ENCODE measurements at places on chromosomes 3 and 15. TPM values are rescaled to one million over a fixed set of nuclear protein-coding genes. Genes with fewer than 3 reads are reported as not detected.

GRCh38 chr3:70833239-70833960 lies 521.0 kb upstream of the MDFIC2 start:
- no peaks in the 10 kb centered on the region for H3K4me1 ChIP-seq
- DNase-seq, result no peak
- no peaks in the 10 kb centered on the region for H3K27me3 ChIP-seq
- H3K4me3 ChIP-seq, result no peak overlapping the region

The ACAN gene
- total RNA-seq, result 0.12 TPM

DNA sequence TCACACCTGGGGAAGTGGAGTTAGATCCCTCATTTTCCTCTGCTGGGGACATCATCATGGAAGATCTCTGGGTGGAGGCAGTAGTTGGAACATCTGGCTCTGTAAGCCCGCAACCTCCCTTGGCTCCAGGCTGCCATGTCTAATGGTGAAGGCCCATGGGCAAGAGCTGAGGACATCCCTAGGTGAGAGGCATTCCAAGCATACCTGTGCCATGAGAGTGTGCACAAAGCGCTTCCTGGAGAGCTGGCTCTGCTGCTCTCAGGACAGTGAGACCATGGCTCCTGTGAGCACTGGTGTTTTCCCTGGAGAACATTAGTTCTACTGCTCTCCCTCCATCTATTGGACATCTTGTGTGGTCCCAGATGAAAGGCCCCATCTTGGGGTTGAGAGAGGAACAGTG lies 7.7 kb downstream of the MAPKAPK3 start:
- H3K27me3 ChIP-seq, result no peaks in the 10 kb centered on the region
- no peak overlapping the region for H3K4me3 ChIP-seq
- H3K4me1 ChIP-seq, result peaks cover 85% of the 10 kb centered on the region
- H3K27ac ChIP-seq, result no peak overlapping the region
- DNase-seq, result no peak

The RPL14 gene
- total RNA-seq, result 1,360 TPM

DNA sequence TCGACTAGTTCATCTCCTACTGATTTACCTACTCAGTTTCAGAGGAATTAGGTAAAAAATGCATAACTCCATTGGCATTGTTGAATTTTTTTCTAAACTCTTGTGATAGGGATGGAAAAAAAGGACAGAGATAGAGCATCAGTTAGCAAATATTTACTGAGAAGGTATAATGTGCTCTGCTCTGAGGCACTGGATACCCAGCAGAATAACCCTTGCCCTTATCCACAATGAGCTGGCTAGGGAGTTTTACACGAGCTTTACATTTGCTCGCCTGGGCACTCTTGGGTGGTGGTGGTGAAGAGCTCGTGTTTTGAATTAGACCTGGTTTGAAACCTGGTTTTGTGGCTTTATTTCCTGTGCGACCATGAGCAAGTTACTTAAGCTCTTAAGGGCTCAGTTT lies 149.6 kb downstream of the RORA start:
- DNase-seq, result no peak
- H3K36me3 ChIP-seq, result no peaks in the 10 kb centered on the region
- no peaks in the 10 kb centered on the region for H3K27me3 ChIP-seq
- no peak overlapping the region for H3K4me3 ChIP-seq
- no peak overlapping the region for H3K27ac ChIP-seq
- no peaks in the 10 kb centered on the region for H3K4me1 ChIP-seq

- H3K27ac ChIP-seq, result peak overlapping the region; percentile 72
- peak; percentile 56 for DNase-seq
- no peaks in the 10 kb centered on the region for H3K36me3 ChIP-seq
- H3K4me3 ChIP-seq, result no peak overlapping the region
- peaks cover 20% of the 10 kb centered on the region for H3K4me1 ChIP-seq
Measured at GRCh38 chr3:71211083-71211482, 372.4 kb downstream of the FOXP1 start.

DNA sequence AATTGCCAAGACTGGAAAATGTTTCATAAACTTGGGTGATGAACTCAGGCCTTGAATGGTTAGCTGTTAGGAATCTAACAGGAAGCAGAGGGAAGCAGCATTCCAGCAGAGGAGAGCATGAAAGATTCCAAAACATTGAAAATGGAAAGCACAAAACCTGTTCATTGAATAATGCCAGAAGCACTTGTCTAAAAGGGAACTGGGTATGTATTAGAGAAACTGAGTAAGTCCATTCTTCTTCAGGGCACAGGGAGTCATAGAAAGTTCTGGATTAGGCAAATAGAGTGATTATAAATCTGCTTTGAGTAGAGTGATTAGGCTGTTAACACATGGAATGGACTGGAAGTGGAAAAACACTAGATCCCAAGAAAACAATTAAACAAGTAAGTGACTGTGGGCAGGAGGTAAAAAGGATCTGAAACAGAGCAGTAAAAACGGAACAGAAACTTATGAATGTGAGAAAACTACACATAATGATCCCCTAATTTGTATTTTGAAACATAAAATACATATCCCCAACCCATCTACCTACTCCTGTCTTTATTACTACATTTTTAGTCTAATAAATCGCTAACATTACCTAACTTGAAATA lies 343.4 kb downstream of the TBC1D5 start:
- no peaks in the 10 kb centered on the region for H3K27me3 ChIP-seq
- H3K4me3 ChIP-seq, result no peak overlapping the region
- H3K36me3 ChIP-seq, result peaks cover 31% of the 10 kb centered on the region

GRCh38 chr3:14177580-14178246 lies 688 bp downstream of the XPC start:
- peak overlapping the region; percentile 87 for H3K4me3 ChIP-seq
- H3K27me3 ChIP-seq, result no peaks in the 10 kb centered on the region
- H3K36me3 ChIP-seq, result peaks cover 18% of the 10 kb centered on the region
